ENCODE measurements at places on chromosomes 6 and 20.

- no peak for DNase-seq
Measured at GRCh38 chr6:143549221-143549948, 37.9 kb upstream of the FUCA2 start.

GRCh38 chr6:10759312-10759839 lies 11.8 kb downstream of the TMEM14B start:
- DNase-seq = peak; percentile 97

- no peak for DNase-seq
Measured at GRCh38 chr6:16973545-16974386, 128.1 kb upstream of the STMND1 start.

DNA sequence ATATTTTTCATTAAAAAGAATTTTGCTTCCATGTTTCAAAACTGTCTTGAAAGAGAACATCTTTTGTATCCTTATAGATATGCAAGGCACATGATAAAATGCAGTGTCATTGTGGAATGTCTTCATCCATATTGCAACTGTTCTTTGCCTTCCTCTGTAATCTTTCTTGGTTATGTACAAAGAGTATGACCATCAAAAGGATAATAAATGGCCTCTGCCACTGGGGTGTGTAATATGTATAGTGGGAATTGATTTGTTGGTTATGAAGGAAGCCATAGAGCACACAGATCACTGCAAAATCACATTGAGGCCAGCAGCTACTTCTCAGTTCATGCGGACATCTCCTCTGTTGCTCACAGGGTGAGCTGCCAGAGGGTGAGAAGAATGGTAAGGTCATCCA lies 703.5 kb downstream of the TFAP2A start:
- no peak for DNase-seq

DNA sequence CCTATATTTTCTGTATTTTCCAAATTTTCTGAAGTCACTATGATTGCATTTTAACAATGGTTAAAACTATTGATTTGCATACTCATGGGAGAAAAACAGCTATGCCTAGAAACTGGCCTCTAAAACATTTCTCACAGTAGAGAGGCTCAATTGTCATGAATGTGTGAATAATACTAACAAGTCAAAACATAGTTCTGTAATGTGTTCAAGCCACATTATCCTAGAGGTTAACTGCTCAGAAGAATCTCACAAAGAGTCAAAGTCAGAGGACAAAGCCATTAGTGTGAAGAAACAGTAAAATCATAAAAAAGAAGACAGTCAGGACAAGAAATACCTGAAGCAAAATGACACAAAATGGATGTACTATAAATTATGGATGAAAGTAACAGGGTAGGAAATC lies 12.5 kb upstream of the ALDH8A1 start:
- no peak for DNase-seq

DNA sequence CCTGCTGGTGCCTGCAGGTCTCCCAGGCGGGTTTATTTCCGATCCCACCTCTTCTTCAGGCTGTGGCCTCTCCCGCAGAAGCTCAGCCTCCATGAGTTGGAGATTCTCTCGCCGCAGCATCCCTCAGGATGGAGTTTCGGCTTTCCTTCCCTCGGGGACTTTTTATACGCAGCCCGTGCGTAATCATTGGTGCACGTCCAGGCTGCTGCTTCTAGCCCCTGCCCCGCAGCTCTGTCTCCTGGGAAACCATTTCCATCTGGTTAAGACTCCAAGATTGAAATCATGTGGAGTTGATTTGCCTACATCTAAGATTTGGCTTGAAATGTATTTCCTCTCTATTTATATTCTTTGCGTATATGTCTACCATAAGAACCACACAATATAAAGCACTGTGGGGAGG lies 46.7 kb upstream of the CARMIL1 start:
- DNase-seq = no peak

DNA sequence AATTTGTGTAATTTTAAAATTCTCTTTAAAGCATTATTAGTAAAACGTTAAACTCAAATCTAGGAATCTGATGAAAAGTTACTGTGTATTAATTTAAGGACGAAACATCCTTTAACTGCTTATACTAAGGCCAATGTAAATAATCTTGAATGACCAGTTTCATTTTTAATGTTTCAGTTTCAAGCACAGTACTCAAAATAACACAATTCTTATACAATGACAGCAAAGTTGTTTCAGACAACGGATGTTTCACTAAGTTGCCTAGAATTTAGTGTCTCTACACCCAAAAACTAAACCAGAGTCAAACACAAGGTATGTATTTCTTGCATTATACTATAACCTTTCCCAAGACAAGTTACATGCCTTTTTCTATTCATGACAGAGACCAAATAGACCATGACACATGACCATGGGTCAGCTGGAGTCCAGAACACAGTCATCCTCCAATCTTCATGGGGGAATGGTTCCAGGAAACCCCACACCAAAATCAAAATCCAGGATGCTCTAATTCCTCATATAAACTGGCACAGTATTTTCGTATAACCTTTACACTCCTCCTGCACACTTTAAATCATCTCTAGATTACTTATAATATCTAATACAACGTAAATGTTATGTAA lies 7.7 kb downstream of the PHIP start:
- no peak for DNase-seq

GRCh38 chr20:24436160-24436559 lies 33.3 kb upstream of the SYNDIG1 start:
- no peak for DNase-seq

GRCh38 chr6:150987371-150987828 lies 121.9 kb downstream of the MTHFD1L start:
- DNase-seq = no peak

DNA sequence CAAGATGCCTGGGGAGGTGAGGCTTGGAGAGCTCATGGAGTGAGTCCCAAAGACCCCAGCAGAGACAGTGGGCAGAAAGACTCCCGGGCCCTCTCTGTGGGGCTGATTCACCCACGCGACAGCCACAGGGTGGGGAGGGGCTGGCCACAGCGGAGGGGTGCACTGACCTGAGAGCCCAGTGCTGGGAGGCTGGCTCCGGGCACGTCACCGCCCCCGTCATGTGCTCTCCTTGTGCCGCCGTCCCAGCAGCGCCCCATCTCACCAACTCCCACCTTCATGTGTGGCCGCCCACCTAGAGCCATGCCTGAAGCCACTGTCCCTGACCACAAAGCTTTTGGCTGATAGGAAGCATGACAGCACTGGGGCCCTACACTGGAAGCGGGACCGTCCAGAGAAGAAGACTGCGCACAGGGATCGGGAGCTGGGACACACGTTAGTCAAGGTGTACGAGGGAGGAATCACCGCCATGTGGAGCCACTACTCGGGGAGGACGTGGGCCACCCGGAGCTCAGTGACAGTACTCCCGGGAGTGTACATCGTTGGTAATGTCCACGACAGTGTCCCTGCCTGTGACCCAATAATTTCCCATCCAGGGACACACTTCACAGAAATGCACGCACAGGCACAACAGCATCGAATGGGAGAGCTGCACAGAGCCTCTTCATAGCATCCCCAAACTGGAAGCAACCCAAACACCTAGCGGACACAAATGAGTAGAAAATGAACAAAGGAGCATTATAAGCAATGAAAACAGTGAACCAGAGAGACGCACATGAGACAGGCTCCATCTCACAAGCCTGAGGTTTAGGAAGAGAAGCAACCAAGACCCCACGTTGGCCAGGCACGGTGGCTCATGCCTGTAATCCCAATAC lies 28.4 kb upstream of the FOXC1 start:
- no peak for DNase-seq

DNA sequence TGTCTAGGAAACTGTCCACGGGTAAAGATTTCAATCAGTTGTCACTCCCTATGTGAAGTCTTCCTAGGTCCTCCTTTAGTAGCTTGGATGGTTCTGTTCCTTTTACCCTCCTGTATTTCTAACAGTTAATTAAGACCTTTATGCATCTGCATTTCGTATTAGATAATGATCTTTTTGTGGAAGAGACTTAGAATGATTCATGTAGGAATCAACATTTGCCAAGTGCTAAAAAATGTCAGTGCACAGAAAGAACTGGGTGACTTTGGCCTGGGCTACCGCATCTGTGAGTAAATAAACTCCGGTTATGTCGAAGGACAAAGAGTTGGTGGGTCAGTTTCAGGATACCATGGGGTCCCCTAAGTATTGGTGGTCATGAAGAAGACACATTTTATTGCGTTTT lies 918.0 kb downstream of the TFAP2A start:
- DNase-seq = no peak

DNA sequence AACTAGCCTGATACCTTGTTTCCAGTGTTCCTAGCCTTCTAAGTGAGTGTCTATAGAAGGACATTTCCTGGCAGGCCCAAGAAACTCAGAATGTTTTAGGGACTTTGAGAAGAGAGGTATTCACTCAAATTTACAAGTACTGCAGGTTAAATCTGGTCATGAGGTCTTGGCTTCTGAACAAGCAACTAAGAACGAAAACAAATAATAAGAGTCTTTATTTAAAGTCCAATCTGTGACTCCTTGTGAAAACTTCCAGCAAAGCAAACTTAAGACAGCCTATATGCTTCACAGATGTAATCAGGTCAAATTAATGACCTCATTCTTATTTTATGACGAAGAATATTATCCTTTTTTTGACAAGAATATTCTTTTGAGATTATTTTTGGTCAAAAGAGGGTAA lies 79.4 kb upstream of the PRSS16 start:
- DNase-seq = no peak

- no peak for DNase-seq
Measured at GRCh38 chr6:85644279-85644762, 1.6 kb upstream of the SYNCRIP start.

DNA sequence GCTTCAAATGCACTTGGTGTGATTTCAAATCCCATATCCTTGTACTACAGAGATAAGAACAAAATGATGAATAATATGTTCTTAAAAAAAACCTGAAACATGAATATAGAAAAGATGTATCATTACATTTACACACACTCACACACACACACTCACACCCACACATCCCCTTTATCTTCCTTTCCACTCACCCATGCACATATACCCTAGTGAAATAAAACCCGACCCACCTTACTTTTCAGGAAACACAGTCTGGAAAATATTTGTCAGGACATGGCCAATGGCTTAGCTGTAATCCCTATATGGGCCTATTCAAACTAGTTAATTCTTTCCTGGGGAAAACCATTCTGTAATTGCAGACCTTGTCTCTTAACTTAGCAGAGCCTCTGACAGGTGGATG lies 60.8 kb upstream of the EDN1 start:
- DNase-seq = no peak

DNA sequence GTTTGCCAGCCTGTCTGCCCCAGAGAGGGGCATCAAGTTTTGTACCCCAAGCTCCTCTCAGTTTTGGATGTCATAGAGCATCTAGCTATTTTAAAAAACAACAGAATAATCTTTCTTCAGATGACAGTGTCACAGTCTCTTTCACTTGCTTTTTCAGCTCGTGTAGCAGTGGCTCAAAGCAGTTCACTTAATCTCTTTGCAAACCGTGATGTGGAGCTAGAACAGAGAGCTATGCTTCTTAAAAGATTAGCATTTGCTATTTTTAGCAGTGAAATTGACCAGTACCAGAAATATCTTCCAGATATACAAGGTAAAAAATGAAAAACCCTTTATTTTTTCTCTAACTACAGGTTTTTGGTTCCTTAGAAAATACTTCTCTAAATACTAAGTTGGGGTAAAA lies 37.3 kb downstream of the PGM3 start:
- DNase-seq = no peak

DNA sequence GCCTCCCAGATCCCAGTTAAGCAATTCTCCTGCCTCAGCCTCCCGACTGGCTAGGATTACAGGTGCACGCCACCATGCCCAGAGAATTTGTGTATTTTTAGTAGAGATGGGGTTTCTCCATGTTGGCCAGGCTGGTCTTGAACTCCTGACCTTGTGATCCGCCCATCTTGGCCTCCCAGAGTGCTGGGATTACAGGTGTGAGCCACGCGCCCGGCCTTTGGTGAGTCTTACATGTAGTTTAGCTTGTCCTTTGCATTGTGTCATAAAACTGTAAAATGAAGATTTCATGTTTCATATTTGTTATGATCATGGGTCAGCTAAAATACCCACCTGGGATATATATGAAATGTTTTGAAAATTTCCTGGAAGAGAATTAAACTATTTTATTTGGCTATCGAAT lies 183.5 kb downstream of the SASH1 start:
- no peak for DNase-seq

DNA sequence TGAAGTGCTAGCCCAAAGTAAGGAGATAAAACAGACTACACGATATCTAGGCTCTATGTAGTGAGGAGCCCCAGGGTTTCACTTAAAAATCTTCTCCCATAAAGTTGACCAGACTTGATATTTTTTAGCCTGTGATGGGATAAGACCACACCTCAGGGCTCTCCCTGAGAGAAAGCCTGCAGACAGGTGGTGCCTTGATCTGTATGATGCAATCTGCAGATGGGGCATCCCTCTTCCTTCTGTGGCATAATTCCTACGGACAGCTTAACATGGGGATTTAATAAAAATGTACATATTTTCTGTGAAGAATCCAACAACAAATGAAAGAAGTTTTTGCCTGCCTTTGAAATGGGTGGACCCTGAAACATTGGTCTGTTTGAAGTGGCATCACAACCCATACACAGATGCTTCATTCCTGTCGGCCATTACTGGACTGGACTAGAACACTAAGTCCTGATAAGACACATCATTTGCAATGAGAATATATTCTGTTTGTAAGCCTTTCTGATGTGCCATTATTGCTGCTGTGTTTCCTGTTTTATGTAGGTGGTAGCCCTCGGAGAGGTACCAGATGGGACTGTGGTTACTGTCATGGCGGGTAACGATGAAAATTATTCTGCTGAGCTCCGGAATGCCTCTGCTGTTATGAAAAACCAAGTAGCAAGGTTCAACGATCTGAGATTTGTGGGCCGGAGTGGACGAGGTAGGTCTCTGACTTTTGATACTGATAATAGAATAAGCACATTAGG lies 53.8 kb upstream of the SUPT3H start:
- DNase-seq = no peak

DNA sequence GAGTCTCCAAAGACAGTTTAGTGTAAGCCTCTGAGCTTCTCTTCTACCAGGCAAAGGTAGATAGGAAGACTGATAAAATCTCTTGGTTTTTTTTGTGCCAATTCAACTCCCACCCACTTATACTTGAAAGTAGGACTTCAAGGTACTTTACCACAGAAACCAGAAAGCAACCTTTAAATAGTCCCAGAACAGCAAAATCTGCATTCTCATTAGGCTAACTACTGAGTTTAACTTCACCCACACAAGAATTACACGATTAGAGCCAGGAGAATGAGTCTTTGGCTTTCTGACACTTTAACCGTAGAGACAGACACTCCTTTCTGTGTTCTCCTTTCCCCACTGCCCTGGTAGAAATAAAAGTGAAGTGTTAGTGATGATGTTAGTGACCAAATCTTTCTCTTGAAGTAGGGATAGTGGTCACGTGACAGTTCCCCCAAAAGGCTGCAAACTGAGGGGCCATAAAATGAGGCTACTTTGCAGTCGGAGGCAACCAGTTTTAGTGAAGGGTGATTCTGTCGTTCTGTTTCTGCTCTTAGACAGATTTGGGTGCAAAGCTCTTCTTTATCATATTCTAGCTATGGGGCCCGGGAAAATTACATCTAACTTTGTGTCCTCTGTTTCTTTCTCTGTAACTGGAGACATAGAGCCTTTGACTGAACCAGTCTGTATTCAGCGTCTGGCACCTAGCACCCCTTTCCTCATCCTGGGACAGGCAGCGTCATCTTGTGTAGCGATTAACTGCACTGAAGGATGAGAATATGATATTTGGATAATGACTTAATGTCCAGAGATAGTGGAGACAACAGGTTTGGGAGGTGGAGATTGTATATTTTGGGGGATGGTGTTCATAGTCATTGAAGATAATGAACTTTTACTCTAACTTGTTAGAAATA lies 206.4 kb upstream of the CITED2 start:
- no peak for DNase-seq
